ENCODE measurements at places on chromosomes 7 and 10. TPM values are rescaled to one million over a fixed set of nuclear protein-coding genes. Genes with fewer than 3 reads are reported as not detected.

DNA sequence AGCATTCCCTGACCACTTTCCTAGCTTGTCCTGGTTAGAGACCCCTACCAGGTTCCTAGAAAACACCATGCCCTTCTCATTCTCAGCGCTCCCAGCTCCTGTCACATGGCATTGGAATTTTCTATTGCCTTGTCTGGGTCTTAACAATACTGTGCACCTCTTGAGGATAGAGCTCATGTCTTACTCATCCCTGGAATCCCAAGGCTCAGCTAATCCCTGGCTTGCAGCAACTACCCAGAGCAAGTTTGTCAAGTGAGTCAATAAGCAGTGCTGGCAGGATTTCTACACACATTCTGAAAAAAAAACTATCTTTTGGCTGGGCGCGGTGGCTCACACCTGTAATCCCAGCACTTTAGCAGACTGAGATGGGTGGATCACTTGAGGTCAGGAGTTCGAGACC lies 11.7 kb upstream of the PRDX3 start:
- DNase-seq = peak; percentile 96

- DNase-seq = no peak
These were observed 178.4 kb downstream of the ARHGAP12 start for GRCh38 chr10:31749981-31750840.

DNA sequence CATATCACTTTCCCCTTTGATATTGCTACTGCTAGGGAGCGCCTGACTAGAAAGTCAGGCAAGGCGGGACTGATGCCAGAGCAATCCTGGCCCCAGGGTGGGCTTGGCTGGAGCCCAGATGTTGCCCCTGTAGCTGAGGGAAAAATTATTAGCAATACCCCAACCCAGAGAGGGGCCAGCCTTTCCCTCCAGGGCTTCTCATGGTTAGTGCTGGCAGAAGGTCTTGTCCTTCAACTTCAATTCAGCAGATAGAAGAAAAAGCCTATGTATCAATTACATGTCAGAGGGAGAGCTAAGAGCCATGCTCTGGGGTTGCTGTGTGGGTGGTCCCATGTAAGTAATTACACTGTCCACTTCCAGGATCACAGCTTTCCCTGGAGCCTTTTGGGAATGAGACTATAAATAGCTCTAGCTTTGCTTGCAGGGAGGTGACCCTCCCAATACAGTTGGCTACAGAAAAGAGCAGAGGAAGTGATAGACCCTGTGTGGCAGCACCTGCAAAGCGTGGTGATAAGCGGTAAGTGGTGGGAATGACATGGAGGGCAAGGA lies 579.1 kb downstream of the CCSER2 start:
- DNase-seq = no peak

DNA sequence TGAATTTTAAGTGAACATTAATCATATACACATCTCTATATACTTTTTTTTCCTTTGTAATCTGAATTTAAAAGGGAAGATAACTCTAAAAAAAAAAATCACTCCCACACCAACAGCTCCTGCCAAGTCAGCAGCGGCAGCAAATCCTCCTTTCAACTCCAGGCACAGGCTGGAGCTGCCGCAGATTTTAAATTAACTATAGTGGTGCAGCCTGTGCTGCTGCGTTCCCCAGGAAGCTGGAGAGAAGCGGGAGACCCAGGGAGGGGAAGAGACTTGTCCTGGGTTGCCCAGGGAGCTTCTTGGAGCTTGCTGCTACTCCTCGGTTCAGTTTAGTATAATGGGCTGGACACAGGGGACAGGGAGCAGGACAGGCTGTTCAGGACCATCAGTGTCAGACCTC lies 32.6 kb upstream of the HSPB1 start:
- no peak for DNase-seq

GRCh38 chr10:49831352-49832035 lies 69.4 kb upstream of the OGDHL start:
- DNase-seq = peak; percentile 29

DNA sequence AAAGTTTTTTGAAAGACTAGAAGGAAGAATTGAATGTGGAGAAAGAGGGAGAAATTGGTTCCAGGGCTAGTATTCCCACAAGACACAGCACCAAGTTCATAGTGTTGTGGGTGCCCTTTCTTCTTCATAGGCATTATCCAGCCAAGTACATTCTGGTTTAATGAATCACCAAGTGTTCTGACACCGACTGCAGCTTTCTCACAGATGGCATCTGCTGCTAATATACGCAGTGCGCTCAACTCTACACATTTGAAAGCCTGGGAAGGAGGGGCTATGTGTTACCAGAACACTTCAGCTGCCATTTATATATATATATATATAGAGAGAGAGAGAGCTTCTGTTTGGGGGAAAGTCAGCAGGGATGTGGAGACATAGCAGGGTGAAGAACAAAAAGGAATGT lies 1168.4 kb downstream of the GATA3 start:
- DNase-seq = peak; percentile 17

GRCh38 chr10:98246911-98247805 lies 20.8 kb downstream of the LOXL4 start:
- DNase-seq = no peak

Gene MMP21
- not detected for polyA plus RNA-seq

Gene ACTR3C
- 1.2 TPM for polyA plus RNA-seq

Gene TUBAL3
- 7.4 TPM for polyA plus RNA-seq

Gene CYP3A7
- polyA plus RNA-seq = 0.02 TPM

Data from mammary epithelial cell (primary cell).